Fibroblast of skin of abdomen (primary cell): ENCODE measurements at places on chromosomes 7 and 10.

- DNase-seq, result peak; percentile 62
Measured at GRCh38 chr7:33716581-33717477, 188.5 kb upstream of the BMPER start.

DNA sequence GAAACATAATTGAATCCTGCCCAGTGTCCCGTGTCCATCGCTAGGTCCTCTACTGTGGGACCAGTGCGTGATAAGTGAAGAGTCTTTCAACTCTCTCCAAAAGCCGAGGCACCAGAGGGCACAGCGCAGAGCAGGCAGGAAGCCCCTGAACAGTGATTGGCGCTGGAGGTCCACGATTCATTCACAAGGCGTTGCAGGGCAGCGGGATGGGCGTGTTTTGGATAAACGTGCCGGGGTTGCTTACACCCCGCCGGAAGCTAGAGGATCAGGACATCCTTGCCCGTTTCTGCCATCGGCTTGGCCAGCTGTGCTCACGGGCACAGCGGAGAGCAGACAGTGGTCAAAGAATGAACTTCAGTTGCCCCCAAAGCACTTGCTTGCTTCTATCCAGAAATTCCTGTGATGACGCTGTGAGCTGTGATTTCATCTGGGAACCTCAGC is 86.0 kb upstream of the PFKP start:
- DNase-seq, result peak; percentile 25

- peak; percentile 81 for DNase-seq
Measured at GRCh38 chr7:91267171-91267955, 3.1 kb downstream of the FZD1 start.

DNA sequence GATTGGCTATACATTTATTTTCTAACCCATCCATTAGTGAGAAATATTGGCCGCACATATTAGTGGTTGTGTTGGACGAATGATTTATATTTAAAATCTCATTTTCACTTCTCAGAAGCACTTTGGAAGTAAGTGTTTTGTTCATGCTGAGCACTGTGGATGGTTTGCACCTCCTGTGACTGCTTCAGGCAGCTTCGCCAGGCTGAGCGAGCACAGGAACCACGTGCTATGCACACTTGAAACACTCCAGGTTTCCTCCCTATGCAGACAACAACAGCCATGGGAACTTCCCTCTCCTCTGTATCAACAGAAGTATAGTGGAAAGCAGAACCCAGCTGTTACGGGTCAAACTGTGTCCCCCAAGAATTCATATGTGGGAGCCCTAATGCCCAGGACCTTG is 67.3 kb upstream of the WDR11 start:
- DNase-seq, result no peak

- peak; percentile 28 for DNase-seq
Measured at GRCh38 chr7:98126311-98127142, 19.9 kb downstream of the LMTK2 start.
